Gastroesophageal sphincter (tissue), 4 donors: ENCODE measurements at places on chromosomes 12 and 14. TPM values are rescaled to one million over a fixed set of nuclear protein-coding genes. Genes with fewer than 3 reads are reported as not detected.

MYH6 gene
- not detected for total RNA-seq

DNA sequence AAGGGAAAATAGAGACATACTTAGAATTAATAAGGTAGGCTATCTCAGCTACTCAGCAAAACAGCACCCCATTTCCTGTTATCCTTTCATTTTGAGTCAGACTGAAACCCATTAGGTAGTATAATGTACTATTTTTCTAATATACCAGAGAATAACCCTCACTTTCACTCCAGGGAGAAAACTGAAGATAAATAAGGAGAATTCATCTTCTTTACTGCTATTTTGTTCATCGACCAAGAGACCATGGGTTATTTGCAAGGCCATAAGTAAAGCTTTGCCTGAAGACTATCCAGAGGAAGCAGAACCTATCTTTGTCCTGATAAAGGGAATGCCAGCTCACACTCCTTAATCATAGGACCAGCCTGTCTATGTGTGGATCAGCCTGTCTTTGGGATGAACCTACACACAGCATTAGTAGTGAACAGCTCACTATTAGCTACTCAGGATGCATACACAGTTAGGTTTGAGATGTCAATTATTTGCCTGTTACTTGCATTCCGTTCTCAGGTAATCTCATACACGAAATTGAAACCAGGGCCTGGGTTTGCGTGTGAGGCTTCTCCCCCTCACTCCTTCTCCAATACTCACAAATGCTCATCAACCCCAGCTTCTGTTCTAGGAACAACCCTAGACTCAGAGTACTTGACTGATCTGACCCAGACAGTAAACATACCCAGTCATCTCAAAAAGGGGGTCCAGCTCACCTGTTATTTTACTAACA is 124.4 kb downstream of the DAD1 start:
- no peak for ATAC-seq

GRCh38 chr14:68527329-68527851 is 265.5 kb downstream of the ZFP36L1 start:
- peak; percentile 29 for ATAC-seq

GRCh38 chr14:31283153-31283552 is 75.6 kb upstream of the HECTD1 start:
- ATAC-seq: no peak

GRCh38 chr12:66279123-66279712 is 23.1 kb upstream of the HELB start:
- no peak for ATAC-seq

- no peak for ATAC-seq
These were observed 19.0 kb downstream of the EML1 start for GRCh38 chr14:99812096-99812750.

DNA sequence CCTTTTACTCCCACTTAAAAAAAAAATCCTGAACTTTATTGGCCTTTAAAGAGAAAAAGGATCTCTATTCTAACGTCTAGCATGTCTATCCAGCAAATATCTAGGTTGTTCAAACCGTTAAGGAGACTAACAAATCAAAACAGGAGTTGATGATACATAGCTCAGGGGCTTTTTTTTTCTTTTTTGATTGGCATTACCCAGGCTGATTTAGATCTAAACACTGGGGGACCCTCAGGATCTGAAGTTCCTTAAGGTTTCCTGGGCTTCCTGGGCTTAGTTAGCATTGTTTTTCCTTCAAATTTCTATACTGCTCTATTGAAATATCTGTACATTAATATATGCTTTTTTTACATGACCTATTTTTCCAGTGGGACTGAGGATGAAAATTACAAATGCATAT is 42.3 kb downstream of the EFCAB11 start:
- no peak for ATAC-seq

DNA sequence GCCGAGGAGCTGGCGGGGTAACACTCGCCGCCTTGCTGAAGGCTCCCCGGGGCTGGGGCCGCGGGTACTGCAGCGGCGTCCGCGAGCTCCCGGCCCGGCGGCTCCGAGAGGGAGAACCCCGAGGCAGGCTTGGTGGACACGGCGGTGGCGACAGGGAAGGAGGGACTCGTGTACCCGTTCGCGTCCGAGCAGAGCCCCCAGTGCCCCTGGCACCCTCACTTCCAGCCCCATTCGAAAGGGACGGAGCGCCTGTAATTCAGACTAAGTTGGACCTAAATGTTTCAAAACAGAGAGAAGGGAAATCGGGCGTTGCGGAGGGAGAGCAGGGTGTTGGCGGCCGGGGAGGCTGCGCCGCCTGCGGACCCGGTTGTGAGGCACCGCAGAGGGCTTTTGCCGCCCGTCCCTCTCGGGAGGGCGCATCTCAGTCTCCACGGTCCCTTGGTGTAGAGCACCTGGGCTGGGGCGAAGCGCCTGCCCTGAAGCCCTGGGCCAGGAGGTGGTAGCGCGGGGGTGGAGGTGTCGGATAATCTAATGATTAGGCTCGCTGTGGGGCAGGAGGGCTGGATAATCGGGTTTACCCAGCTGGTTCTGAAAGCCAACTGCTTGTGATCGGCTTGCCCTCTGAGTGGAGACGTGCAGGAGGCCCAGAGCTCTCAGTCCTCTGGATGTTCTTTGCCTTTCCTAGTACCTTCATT is 771 bp downstream of the DAAM1 start:
- ATAC-seq: peak; percentile 29

KLHL42 gene
- total RNA-seq: 63.9 TPM

DNA sequence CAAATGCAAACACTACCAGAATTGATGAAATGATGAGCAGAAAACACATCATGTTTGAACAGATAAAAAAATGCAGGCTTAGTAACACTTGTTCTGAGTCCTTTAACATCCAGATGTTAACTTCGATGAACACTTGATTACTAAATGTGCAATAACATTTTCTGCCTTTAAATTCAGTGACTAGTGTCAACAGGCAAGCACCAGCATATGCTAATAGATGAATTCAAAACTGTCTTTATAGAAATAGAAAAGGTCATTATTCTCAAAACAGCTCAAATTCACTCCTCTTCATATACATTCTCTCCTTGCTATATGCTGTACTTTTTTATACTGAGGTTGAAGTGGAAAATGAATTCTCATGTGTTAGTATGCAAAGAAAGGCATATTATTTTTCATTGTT is at the start of gene TAS2R19:
TAS2R19 (minus strand) TSS at position 101 of the 400 bp plus-strand sequence; CDS start at position 52, 49 bp downstream.
- ATAC-seq: no peak

TAS2R46 gene
- total RNA-seq: 0.67 TPM

DNA sequence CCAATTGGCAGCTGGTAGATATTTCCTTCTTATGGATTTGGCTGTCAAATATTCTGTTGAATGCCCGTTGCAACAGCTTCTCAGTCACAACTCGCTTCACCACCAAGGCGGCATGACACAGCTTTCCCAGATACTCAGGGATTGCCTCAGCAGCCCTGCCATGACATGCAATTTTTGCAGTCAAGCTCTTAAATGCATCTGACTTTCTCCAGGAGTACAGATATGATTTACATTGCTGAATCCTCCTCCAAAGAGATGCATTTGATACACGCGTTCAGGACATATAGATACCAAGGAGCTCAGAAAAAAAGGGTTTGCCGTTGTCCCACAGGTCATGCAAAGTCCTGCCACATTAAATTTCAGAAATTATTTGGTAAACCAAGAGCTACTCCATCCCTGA is 6.5 kb downstream of the KRT5 start:
- no peak for ATAC-seq

DNA sequence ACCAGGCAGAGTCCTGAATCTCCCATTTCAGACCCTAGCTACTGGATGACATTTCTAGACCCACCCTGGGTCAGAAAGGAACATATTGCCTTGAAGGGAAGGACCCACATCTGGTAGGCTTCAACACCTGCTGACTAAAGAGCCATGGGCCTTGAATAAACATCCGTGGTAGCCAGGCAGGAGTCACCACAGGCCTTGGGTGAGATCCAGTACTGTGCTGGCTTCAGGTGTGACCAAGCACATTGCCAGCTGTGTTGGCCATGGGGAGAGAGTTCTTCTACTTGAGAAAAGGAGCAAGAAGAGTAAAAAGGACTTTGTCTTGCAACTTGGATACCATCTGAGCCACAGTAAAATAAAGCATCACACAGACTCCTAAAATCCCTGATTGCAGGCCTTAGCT is 332.6 kb downstream of the SLC16A7 start:
- no peak for ATAC-seq

DNA sequence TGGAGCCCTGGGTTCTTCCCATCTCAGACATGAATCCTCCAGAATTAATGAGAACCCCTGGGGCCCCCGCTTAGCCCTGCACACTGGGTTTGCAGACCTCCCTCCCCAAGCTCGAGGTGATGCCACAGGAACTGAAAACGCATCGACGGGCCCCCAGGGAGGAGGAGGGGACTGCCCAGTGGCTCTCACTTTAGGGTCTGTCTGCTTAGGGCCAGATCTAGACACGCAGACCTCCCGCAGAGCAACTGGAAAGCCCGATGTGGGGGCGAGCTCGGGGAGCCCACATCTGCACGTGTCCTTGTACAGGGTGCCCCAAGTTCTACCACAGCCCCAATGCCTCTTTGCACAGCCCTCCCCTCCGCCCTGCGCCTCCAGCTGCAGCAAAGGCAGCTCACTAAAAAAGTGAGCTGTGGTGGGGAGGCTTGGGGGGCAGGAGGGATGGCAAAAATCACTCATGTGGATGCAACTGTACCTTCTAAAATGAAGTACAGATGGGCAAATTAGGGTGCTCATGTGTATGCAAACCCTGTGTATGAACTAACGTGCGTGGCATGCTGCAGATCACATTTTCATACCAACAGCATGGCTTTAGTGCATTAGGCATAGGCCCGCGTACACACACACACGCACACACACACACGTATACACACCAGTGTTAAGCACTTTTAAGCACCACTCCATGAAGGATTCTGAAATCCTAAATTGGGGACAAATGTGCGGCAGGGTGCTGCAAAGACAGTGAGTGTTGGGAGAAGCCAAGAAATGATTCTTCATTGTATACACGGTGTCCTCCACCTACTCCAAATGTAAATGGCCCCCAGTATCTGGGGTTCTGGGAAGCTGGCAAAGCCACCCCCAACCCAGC is 99.9 kb upstream of the MAP1LC3B2 start:
- no peak for ATAC-seq

GRCh38 chr14:100223332-100224201 is 15.4 kb upstream of the YY1 start:
- ATAC-seq: no peak
